ENCODE measurements at places on chromosomes 13 and 19. TPM values are rescaled to one million over a fixed set of nuclear protein-coding genes. Genes with fewer than 3 reads are reported as not detected.

Gene PRODH2
- not detected for total RNA-seq

DNA sequence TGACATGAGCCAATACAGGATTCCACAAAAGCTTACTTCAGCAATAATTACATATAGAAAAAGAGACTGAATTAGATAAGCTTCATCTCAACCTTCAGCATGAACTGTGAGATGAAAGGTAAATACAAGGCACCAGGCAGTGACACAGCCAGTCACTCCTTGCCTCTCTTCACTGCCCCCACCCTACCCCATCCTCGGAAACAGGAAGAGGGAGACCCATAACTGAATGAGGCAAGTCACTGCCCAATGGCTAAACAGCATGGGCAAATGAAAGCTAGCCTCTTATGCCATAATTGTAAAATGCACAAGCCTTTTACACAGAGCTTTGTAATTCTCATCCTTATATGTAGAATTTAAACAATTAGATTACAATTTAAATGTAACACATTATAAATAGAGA lies 1.7 kb downstream of the ZNF160 start:
- DNase-seq: no peak

GRCh38 chr19:44789943-44790483 lies 12.3 kb downstream of the CBLC start:
- no peak for DNase-seq

DNA sequence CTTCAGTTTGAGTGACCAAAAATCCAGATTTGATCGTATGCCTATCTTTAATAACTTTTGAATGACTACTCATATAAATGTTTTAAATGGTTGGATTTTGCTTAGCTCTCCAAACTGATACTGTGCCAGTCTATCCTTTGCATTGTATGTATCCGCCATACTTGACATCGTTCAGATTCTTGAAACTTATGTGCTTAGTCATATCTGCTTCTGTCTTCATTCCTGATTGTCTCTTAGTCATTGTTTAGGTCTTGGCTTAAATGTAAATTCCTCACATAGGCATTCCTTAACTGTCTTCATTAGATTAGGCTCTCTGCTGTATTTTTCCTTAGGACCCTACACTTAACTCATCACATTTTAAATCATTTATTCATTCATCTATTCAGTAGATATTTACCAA lies 126.0 kb downstream of the PCCA start:
- DNase-seq: no peak

- DNase-seq: no peak
Observed at GRCh38 chr13:24090049-24090448, 70.5 kb upstream of the SPATA13 start.

DNA sequence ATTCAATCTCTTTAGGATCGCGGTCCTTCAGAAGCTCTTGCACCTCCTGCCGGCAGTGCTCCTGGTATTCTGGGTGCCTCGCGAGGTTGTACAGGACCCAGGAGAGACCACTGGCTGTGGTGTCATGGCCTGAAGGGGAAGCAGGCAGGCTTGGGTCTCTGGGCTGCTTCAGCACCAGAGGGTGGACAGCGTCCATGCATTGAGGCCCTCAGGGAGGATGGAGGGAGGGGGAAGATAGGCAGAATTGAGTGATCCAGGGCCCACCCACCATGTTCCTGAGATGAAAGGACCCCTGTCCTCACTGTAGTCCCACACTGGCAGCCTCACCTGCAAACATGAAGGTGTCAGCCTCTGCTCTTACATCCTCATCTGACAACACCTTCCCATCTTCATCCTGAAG lies 17.9 kb upstream of the OR10H5 start:
- DNase-seq: no peak

GRCh38 chr13:58865286-58865685 lies 1233.7 kb downstream of the PCDH17 start:
- no peak for DNase-seq

Gene COX7A1
- total RNA-seq: not detected

DNA sequence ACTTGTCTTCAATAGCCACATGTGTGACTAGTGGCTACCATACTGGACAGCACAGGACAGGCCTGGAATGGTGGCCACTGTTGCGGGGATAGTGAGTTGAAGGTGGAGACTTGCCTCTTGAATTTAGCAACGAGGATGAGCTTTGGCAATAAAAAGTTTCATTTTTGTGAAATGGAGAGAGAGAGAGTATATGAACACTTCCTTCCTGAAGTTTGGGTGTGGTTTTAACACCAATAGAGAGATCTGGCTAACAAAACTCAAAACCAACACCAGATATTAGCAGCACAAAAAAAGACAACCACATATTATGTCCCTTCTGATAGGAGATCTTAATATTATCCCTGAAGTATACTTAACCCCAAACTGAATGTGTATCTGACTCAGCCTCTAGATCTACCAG lies 6.3 kb upstream of the LRFN3 start:
- DNase-seq: no peak

Gene EFNB2
- 2.0 TPM for total RNA-seq

- DNase-seq: no peak
Observed at GRCh38 chr19:53993448-53993847, 2.0 kb downstream of the CACNG6 start.

Gene NEK3
- total RNA-seq: 8.7 TPM

GRCh38 chr19:55640577-55641425 lies at the start of gene ZNF580:
TSS of gene ZNF580 (plus strand) at chr19:55641002. CDS start at chr19:55642509, 1,507 bp downstream.
- peak; percentile 30 for DNase-seq

DNA sequence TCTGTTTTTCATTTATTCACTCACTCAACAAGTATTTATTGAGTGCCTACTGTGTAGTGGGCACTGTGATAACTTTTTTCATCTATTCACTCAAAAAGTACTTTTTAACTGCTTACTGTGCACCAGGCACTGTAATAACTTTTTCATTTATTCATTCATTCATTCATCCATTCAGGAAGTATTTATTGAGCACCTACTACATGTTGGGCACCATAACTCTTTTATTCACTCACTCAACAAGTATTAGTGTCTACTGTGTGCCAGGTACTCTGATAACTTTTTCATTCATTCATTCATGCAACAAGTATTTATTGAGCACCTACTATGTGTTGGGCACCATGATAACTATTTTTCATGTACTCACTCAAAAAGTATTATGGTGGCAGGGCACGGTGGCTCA lies 6.9 kb downstream of the CIB3 start:
- no peak for DNase-seq

Gene LHB
- not detected for total RNA-seq

DNA sequence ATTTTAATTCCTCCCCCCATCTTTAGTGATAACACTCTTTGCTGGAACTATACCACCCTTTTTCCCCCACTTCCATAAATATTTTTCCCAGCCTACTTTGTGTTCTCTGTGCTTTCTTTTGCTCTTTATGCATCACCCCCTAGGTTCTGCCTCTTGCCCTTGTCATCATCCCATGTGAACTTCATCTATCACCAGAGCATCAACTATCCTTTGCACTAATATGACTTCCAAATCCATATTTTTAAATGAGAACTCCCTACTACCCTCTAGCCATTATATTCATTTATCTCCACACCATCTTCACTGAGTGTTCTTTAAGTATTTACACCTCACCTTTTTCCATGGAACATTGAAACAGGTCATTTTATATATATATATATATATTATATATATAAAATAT lies 452.7 kb downstream of the FOXO1 start:
- DNase-seq: no peak

GRCh38 chr19:1062387-1063029 lies 4.5 kb upstream of the ARHGAP45 start:
- no peak for DNase-seq

DNA sequence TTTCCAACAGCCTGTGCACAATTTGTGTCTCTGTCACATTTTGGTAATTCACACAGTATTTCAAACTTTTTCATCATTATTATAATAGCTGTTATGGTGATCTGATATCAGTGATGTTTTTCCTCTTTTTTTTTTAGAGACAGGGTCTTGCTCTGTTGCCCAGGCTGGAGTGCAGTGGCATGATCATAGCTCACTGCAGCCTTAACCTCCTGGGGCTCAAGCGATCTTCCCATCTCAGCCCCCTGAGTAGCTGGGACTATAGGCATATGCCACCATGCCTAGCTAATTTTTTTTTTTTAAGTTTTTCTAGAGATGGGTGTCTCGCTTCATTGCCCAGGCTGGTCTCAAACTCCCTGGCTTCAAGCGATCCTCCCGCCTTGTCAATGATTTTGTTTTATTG lies 5.8 kb downstream of the MARK4 start:
- no peak for DNase-seq

GRCh38 chr19:292951-293350 lies 1.7 kb upstream of the PLPP2 start:
- DNase-seq: no peak

DNA sequence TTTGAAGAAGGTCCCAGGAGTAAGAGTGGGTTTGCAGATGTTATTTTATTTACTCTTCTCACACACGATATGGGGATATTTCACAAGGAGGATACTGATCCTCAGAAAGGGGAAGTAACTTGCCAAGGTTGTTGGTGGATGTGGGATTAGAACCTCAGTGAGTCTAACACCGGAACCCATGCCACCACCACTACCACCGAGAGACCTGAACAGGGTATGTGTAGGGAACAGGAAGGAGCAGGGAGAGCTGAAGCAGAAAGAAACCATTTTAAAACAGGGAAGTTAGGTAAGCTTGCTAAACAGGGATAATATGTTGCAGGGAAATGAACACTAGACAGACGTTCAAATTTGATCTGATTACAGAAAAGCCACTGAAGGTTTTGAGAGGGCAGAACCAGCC lies 11.6 kb upstream of the CEACAM3 start:
- no peak for DNase-seq

- no peak for DNase-seq
Observed at GRCh38 chr19:28578786-28579505, 634.0 kb downstream of the UQCRFS1 start.

GRCh38 chr13:85651440-85651839 lies 147.8 kb downstream of the SLITRK6 start:
- DNase-seq: no peak

GRCh38 chr19:18975869-18976268 lies 34.9 kb upstream of the HOMER3 start:
- no peak for DNase-seq

DNA sequence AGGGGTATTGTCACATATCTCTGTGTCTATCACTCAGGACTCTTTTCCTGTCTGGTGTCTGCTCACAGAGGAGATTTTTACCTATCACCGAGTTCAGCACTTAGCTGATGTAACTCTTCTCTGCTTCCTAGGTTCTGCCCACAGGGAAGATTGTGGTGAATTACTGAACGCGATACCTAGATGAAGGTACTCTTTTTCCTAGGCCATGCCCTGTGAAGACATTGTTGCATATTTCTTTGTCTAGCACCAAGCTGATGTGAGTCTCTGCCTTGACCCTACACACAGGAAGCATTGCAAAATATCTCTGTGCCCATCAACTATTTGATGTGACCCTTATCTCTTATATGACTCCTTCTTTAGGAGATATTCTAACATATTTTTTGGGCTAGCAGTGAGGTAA lies 72.1 kb upstream of the ZNF43 start:
- no peak for DNase-seq

GRCh38 chr13:79973533-79973963 lies 367.4 kb downstream of the SPRY2 start:
- DNase-seq: no peak

DNA sequence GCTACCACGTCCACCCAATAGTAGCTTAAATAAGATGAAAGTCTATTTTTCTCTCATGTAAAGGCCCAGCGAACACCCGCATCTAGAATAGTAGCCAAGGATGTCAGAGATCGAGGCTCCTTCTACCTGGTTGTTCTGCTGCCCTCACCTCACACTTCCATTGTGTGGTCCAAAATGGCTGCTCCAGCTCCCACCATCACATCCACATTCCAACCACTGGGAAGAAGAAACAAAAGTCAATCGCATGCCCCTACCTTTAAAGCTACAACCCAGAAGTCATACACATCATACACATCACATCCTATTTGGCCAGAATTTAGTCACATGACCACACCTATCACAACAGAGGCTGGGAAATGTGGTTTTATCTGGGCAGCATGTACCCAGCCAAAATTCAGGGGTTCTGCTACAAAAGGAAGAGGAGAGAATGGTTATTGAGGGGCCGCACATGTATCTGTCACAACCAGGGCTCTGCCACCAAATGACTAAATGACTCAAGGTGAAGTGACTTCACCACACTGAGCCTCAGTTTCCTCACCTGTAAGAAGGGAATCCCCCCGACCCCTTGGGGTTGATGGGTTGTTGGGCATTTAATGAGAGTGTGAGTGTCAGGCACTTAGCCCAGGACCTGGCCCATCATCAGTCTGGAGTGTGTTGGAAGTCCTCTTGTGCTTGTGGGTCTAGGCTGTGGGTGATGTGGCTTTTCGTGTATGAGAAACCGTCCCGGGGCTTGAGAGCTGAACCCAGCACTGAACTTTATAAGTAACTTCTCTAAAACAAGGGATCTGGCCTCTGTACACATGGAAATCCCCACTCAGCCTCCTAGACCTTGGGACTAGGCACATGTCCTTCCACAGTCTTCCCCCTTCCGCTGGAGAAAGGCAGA lies 10.2 kb upstream of the CBLC start:
- no peak for DNase-seq

DNA sequence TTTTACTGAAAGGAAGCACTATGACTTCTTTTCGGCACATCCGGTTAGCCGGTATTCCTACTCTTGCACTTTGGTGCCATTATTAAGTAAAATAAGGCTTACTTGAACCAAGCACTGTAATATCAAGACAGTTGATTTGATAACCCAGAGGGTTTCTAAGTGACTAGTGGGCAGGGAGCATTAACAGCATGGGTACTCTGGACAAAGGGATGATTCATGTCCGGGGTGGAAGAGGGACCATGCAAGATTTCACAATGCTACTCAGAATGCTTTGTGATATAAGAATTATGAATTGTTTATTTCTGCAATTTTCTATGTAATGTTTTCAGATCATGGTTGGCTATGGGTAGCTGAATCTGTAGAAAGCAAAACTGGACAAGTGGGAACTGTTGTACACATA lies 282.1 kb downstream of the TDRD3 start:
- peak; percentile 0 for DNase-seq

Gene ZNF540
- total RNA-seq: 0.61 TPM

- DNase-seq: no peak
Observed at GRCh38 chr19:43485951-43486350, 18.6 kb downstream of the PHLDB3 start.
